ENCODE measurements at places on chromosomes 2 and 18.
A peak's percentile ranks its signal among the peaks of the same experiment; 100 is the strongest.

- no peak for DNase-seq
Measured at GRCh38 chr18:51563396-51563795, 365.9 kb upstream of the MEX3C start.

DNA sequence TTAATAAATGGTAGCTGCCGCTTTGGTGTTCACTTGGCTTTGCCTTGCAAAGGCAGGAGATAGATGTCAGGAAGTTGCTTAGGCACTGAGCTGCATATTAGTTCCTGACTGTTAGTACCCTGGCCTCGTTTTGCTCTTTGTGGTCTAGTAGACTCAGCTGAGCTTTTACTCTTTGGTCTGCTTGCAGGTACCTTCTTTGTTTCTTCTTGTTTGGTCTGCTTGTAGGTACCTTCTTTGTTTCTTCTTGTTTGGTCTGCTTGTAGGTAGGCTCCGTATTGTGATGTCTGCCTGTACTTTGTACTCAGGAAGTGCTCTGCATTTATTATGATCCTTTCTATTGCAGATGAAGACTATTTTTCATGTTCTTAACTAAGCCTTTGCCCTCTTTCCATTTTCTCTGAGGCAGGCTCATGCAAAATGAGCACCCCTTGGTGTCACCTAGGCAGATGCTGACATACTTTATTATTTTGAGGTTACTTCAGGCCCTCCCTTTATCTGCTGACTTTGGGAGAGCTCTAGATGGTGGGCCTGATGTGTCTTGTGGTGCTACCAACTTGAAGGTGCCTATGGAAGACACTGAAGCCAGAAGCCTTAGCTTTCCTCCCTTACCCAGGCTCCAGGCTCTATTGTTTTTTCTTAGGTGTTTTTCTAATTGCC, 6.0 kb downstream of the RPIA start:
- DNase-seq = no peak

GRCh38 chr2:3075316-3075990, 302.2 kb downstream of the EIPR1 start:
- no peak for DNase-seq

DNA sequence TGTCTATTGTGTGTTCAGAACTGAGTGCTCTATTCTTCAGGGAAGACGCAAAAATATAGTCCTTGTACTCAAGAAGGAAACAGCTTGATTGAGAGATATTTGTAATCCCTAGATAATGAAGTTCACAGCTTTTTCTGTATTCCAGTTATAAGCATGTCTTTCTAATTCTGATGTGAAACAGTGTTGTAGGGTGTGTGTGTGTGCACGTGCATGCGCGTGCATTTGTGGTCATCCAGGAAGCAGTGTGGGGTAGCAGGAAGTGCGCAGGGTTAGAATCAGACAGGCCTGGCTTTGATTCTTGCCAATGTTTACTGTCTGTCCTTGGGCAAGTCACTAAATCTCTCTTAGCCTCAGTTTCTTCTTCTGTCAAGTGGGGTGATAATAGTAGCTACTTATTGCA, 87.9 kb downstream of the NPAS2 start:
- no peak for DNase-seq

DNA sequence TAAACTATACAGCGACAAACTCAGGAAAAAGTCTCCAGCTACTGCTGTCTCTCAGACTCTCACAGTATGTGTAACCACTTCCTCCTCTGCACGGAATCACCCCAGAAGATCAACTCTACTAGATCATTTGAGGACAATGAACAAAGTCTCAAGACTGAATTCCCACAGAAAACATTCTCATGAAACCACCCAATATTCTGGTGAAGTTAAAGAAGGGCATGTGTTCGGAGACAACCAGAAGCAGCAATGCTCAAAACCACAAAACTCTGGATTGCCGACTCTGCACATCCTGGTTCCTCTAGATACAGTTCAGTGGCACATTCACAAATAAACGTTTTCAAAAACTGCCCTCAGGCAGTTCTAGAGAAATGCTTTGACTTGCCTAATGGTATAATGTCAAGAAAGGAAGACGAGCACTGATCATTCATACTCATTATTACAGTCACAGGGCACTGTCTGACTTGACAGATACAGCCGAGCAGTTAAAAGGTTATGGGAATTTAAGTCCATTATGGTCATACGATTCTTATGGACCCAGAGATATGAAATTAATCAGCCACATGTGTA, 91.9 kb upstream of the STK17B start:
- peak; percentile 46 for DNase-seq

Data from T-helper 22 cell (primary cell).